ENCODE measurements at places on chromosomes 7 and 10.

DNA sequence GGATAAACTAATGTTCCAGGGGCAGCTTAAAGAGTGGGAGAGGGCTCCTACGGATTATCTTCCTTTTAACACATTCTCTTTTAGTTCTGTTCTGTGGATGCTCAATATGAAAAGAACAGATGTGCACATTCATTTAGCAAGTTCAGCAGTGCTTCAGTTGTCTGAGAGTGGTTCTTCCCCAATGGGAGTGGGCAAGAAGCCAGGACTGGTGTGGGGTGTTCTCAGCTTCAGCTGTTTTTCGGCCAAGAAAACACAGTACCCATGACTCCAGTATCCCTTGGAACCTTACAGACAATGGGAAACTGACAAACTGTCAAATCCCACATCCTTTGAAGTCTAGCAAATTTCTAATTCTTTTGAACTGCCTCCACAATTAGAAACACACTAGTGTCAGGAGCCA lies 71.5 kb upstream of the LRRC17 start:
- DNase-seq: peak; percentile 12

DNA sequence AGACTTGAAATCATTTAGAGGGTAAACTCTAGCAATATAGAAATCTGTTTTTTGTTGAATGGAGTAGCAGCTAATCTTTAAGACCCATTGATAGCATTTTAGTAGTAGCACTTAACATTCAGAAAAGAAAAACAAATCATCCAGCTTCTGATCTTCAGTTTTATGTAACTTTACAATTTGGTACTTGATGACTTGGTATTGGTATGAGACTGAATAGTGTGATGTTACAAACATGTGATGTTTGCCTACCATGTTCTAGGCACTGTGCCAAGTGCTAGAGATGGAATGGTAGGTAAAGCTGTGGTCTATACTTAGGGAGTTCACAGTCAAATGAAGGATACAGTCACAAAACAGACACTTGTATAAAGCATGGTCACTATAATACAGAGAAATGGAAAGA lies 21.3 kb downstream of the ZEB1 start:
- DNase-seq: no peak

DNA sequence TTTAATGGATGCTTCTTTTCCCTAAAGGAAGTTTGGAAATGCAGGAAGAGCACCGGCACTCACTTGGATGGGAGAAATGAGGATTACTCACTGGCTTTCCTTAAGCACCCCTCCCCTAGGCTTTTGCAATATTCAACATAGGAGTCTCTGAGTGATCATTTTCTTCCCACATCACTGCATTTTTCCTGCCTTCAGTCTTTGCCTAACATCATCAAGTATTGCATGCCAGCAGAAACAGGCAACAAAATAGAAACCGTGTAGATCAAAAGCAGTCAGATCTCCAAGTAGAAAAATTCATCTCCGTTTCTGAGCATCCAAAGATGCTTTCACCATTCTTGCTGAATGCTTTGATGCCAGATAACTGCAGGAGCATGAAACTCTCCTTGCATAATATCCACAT lies 119.9 kb downstream of the ADCYAP1R1 start:
- DNase-seq: no peak

DNA sequence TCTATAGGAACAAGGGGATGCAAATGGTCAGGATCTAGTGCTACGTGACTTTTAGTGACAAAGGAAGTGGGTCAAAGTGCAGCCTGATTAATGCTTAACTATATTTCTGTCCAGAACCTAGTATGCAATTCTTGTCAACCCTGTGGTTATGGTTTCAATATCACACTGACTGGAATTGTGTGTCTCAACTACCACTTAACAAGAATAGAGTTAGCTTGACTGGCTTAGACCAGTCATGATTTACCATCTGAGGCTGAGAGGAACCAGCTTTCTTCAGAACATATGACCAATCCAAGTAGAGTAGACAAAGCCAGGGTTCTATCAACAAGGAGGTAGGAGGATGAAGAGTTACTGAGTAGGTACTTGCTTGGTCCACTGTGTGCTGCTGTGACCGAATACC lies 54.4 kb downstream of the MYPN start:
- no peak for DNase-seq

- peak; percentile 4 for DNase-seq
Measured at GRCh38 chr10:42930516-42931192, 146.2 kb upstream of the RET start.

DNA sequence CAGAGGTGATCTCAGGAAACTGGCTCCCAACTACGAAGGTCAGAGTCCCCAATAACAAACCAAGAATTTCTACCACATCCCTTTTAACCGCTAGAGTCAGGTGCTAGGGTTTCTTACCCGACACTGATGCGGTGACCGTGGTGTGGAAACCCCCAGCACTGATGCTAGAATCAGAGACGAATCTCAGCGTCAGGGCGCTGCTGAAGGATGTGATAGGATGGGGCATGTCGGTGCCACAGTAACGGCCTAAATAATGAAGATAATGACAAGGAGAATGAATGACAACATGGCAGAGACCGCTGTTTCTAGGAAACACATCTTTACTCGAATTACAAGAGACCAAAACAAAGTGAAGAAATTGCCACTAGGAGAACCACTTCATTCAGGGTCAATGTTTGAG lies 131.1 kb upstream of the RSU1 start:
- DNase-seq: no peak
